Pons (tissue), 1 donor: ENCODE measurements at places on chromosomes 4 and X.

DNA sequence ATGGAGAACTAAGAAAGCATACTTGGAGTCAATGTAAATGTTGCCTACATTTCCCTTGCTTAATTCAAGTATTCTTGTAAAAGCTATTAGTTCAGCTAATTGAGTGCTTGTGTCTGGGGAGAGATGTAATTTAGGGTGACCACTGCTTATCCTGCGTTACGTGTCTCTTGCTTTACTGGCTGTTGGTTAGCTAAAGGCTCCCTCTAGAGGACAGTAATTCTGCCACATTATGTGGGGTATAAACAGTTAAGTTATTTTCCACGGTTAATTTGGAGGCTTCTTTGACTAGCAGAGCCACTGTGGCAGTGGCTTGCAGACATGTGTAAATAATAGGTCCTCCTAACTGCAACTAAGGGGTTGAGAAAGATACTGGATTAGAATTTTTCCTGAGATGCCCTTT lies 25.3 kb upstream of the NAF1 start:
- no peak for DNase-seq

- DNase-seq, result no peak
Measured at GRCh38 chr4:101155945-101156344, 191.4 kb downstream of the PPP3CA start.

- DNase-seq, result no peak
Measured at GRCh38 chr4:110705440-110705782, 82.5 kb upstream of the PITX2 start.

- peak; percentile 49 for DNase-seq
Measured at GRCh38 chrX:119790977-119791436, 423 bp downstream of the RPL39 start.

DNA sequence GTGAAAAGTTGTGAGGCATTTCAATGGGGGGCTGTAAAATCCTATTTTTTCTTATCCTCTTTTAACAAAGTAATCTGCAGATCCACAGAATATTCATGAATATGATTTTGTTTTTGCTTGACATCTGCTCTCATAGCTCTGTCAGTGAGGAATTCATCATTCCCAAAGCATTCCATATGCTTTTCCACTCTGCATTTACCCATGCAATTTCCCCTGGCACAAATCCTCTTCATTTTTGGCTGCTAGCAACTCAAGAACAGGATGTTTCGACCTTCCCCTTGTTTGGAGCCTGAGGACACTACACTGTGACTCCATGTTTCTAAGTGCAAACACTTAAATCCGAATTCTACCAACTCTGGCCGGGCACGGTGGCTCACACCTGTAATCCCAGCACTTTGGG lies 48.5 kb downstream of the KLHL15 start:
- DNase-seq, result no peak
